Suppressor macrophage treated with lipopolysaccharide for 4 hours (primary cell): ENCODE measurements at places on chromosomes 2 and 18.

- no peak for DNase-seq
These were observed 110.9 kb downstream of the LYPD6 start for GRCh38 chr2:149441255-149441654.

DNA sequence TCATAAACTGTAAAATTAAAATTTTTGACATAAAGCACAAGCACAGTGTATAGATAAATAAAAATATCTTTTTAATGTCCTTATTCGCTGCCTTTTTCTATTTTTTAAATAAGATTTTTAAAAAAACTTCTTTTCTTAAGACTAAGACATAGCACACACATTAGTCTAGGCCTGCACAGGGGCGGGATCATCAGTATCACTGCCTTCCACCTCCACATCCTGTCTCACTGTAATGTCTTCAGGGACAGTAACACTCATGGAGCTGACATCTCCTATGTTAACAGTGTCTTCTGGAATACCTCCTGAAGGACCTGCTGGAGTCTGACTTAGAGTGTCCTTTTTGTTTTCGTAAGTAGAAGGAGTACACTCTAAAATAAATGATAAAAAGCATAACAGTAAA, 33.0 kb downstream of the VAPA start:
- DNase-seq, result no peak

GRCh38 chr2:205471776-205472175, 210.5 kb upstream of the NRP2 start:
- DNase-seq, result no peak

- DNase-seq, result peak; percentile 64
These were observed 97.6 kb downstream of the EPB41L5 start for GRCh38 chr2:120110507-120110906.

- DNase-seq, result no peak
These were observed 75.3 kb downstream of the COLEC12 start for GRCh38 chr18:425106-425745.

GRCh38 chr18:24259869-24260641, 121.2 kb downstream of the CABYR start:
- no peak for DNase-seq

- DNase-seq, result no peak
These were observed 161.9 kb upstream of the SMAD7 start for GRCh38 chr18:49112664-49113063.

GRCh38 chr2:16588565-16588964, 77.1 kb downstream of the CYRIA start:
- no peak for DNase-seq

- DNase-seq, result peak; percentile 73
These were observed 223.7 kb upstream of the TRIB2 start for GRCh38 chr2:12493031-12493513.
